PC-9 (cell line): ENCODE measurements at places on chromosomes 6 and 20. TPM values are rescaled to one million over a fixed set of nuclear protein-coding genes. Genes with fewer than 3 reads are reported as not detected.

DNA sequence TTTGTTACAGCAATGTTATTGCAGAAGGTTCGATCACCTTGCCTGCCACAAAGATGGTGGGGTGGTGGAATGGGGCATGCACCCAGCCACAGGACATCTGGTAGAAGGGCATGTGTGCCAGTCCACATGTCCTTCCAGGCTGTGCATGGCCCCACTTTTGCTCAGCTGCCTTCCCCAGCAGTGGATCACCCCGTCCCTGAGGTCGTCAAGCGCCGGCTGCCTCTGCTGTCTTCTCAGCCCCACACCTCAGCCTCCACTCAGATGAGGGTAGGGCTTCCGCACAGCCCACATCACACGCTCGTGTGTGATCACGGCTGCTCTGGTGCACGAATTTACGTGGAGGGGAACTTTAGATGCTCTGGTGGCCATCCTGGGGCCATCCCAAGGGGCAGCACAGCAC lies 109.5 kb upstream of the PMEPA1 start:
- no peak for DNase-seq

GRCh38 chr6:163607792-163608191 lies 193.3 kb downstream of the QKI start:
- DNase-seq: no peak

DNA sequence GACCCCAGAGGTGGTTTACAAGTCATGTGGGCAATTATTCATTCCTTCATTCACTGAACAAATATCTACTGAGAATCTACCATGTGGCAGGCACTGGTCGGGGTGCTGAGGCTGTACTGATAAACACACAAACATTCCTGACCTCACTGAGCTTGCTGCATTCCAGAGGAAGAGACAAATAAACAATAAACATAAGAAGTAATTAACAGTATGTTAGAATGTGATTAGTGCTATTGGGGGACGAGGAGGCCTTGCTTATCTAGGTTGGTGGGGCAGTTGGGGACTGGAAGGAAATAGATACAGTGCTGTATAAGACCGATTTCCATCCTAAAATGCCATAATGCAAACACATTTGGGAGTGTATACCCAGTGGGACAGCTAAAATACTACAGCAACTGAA lies 44.1 kb downstream of the MAK start:
- DNase-seq: no peak

GRCh38 chr6:15561447-15562199 lies 101.2 kb downstream of the DTNBP1 start:
- DNase-seq: no peak

RBPJL gene
- not detected in 2 replicates for total RNA-seq

DNA sequence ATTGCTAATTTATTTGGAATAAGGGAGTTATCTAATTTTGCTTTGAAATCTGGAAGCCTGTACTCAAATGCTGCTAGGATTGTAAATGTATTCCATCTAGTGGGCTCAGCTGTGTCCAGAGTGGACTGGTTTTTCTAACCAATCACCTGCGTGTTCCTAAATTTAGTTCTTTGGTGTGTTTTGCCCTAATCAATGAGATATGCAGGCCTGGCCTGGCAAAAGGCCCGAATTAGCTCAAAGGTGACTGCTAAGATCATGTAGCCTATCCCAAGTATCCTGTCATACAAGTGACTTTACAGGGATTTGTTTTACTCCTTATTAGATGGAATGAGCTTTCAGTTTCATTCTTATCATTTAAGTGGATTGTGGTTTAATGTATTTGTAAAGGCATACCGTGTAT lies 51.3 kb upstream of the ARMC2 start:
- DNase-seq: no peak

IL17F gene
- not detected in 2 replicates for total RNA-seq

SPATS1 gene
- total RNA-seq: not detected in 2 replicates

PDYN gene
- total RNA-seq: not detected in 2 replicates

OPN5 gene
- not detected in 2 replicates for total RNA-seq
